ENCODE measurements at places on chromosomes 11 and 22.

GRCh38 chr11:29173660-29174062 is 843.2 kb downstream of the KCNA4 start:
- no peak for DNase-seq

DNA sequence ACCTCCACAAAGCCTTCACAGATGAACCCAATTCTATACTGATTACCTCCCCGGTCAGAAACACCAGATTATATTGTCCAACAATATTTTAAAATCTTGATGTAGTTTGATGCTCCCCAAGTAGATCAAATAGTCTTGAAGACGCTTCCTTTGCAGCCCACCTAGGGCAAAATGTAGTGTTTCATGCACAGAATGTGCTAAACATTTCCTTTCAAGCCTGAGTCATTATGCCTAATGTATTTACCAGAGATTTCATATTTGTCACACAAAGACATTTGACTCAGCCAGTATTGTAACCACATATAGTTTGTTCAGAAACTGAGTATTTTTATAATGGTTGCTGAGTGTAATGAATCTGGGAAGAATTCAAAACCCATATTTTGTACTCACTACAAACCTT is 1396.8 kb downstream of the LRRC4C start:
- DNase-seq, result no peak

DNA sequence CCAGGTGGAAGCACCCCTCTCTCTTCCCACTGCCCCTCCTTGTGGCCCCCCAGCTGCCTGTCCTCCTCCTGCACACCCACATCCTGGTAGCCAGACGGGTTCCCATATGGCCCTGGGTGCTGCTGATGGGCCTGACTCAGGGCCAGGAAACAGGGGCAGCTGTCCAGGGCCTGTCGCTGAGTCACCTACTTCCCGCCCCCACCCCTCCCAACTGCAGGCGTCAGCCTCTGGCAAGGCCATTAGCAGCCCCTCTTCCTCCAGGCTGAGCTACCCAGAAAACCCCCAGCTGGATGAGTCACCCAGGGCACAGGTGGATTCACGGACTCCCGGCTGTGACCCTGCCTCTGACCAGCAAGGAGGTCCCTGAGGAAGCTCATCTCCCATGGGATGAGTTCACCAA is 6.9 kb upstream of the GAL start:
- no peak for DNase-seq

DNA sequence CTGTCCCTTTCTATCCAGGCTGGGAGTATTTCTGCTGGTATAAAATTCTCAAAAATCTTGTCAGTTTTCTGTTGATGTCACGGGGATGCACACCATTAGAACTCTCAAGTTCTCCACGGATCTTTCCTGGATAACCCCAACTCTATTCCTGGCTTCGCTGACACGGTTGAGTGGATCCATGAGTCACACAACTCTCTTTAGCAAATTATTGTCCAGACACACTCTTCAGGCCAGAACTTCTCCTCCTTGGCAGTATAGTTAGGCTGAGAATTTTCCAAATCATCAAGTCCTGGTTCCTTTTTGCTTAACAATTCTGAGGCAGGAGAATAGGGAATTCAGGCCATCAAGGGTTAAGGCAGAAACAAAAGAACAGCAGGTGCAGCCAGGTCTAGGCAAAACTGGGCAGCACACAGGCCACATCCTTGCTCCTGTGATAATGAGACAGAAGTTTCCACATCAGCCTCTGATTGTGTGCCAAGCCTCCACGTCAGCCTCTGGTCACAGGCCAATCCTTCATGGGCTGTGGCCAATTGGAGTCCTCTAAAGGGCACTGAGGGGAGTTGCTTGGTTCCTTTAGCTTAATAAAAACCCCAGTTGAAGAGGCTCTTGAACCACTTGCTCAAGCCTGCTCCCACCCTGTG is 5.7 kb upstream of the ACAT1 start:
- no peak for DNase-seq

- no peak for DNase-seq
These were observed 21.0 kb downstream of the OR5M11 start for GRCh38 chr11:56522008-56522407.

DNA sequence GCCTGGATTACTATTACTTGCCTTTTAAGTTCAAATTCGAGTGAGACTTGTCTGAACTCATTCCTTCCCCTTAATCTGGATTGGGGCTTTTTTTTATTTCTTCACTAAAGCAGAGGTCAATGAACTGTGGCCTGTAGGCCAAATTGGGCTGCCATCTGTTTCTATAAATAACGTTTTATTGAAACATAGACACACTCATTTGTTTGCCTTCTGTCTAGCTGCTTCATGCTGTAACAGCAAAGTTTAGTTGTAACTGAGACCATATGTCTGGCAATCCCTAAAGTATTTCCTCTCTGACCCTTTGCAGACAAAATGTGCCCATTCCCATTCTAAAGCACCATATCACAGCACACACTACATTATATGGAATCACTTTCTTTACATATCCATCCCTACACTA is 207.9 kb upstream of the ISX start:
- no peak for DNase-seq

DNA sequence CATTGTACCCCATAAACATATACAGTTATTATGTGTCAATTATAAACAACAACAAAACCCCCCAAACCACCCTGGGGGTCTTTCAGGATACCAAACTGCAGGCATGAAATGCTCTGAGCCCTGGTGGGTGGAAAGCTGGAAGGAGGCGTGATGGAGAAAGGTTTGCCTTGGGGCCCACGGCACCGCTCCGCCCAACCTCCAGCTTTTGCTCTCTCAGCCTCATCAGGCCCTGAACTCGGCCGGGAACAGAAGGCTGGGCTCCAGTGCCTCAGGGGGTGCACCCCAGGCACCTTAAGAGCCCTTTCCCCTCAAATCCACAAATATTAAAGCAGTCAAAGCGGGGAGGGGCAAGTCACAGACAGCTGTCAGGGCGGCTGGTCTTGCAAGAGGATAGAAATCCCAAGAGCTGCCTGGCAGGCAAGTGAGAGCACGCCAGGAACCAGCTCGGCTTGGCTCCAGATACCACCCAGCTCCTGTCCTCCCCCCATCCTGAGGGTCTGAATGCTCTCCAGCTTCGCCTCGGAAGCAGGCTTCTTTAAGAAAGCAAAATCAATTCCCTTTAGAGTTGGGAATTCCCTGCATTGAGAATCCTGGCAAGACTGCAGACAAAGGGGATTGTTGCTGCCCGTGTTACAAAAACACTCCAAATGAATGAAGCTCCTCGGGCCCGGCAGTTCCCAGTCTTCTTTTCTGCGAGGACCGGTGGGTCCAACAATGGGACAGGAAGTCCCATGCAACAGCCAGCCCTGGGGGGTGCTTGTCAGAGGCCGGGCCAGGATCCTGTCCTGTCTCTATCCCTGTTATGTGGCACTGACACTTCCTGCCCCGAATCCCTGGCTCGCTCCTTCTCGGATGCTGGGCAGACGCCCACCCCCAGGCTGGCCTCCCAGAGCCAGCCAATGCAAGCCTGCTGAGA is 80.8 kb downstream of the NAT10 start:
- no peak for DNase-seq

GRCh38 chr22:36160499-36160942 is at the start of gene APOL3:
TSS of gene APOL3 (minus strand) at chr22:36160755. CDS start at chr22:36149055, 11,700 bp downstream.
- DNase-seq, result peak; percentile 31

- DNase-seq, result no peak
These were observed 1635.2 kb downstream of the FAM181B start for GRCh38 chr11:81098471-81098870.

DNA sequence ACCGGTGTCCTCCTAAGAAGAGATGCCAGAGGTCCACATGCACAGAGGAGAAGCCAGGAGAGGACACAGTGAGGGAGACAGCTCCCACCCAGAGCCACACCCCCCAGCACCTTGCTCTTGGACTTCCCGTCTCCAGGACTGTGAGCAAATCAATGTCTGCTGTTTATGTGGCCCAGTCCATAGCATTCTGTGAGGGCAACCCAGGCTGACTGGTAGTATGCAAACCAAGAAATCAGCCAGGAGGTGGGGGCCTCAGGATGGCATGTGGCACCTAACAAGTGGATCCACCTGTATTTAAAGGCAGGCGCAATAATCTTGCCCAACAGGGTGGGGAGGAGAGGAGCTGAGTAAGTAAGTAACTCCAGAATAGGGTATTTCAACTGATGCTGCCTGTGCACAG is 136.4 kb downstream of the BRD1 start:
- DNase-seq, result no peak

GRCh38 chr11:36688132-36688531 is 90.1 kb upstream of the RAG2 start:
- DNase-seq, result no peak

DNA sequence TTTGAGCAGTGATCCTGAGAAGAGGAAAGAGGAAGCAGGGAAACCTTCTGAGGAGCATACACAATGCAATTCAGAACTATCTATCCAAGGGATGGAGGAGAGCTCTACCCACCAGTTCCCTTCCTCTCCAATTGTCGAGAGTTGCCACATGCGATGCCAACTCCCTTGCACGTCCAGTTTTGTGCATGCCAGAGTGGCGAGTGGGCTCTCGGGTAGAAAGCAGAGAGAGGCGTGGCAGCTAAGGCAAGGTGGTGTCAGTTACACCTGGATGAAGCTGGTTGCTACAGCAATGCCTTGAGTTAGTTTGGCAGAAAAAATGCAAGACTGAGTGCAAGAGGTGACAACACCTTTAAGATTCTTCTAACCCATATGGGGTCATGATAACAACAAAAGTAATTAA is 420.4 kb upstream of the CCDC90B start:
- DNase-seq, result no peak

- DNase-seq, result no peak
These were observed 54.7 kb downstream of the NF2 start for GRCh38 chr22:29658176-29658575.

Data from activated naive CD4-positive, alpha-beta T cell treated with anti-CD3 and anti-CD28 coated beads, Interleukin-2, amount 50 U/mL, for 16 hours (primary cell).